ENCODE measurements at places on chromosomes 5 and 9.
A peak's percentile ranks its signal among the peaks of the same experiment; 100 is the strongest.

DNA sequence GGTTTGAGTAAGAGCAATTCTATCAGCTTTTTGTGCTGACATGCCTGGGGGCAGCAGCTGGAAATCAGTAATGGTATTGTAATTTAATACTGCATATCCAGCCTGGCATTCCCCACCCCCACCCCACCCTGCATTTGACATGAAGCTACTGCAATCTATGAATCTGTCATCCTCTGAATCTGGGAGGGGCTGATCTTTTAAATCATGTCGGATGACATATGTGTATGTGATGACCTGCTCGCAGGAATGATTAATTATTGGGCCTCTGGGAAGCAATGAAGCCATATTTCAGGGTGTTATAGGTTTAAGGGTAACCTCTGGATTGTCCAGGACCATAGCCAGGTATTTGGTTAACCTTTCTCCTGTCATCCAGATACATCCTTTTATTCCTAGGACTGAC, 64.6 kb upstream of the RASGRF2 start:
- DNase-seq, result no peak

- no peak for DNase-seq
These were observed 351.5 kb downstream of the GADD45G start for GRCh38 chr9:89956331-89956730.

DNA sequence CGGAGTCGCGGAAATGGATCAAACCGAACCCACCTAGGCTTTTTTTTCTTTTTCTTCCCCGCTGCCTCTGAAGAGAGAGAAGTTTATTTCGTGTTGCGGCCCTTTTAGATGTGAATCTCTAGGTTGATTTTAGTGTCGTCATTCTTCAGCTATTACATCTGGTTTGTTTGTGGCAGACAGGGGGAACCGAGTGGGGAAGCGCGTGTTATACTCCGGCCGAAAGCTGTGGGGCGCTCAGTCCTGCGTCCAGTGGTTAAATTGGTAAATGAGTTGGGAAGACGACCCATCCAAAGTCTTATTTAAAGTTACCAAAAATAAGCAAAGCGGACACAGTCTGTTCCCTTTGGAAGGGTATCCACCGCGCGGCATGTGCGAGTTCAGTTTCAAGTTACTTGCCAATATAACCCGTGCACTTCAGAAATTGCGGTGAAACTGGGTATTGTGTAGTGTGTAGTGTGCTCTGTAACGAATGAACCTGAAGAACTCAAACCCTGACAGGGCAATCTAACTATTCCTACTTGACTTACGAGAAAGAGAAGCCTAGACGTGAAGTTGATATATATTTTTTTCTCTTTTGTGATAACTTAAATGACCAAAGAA, 1.3 kb downstream of the MAN2A1 start:
- peak; percentile 91 for DNase-seq

DNA sequence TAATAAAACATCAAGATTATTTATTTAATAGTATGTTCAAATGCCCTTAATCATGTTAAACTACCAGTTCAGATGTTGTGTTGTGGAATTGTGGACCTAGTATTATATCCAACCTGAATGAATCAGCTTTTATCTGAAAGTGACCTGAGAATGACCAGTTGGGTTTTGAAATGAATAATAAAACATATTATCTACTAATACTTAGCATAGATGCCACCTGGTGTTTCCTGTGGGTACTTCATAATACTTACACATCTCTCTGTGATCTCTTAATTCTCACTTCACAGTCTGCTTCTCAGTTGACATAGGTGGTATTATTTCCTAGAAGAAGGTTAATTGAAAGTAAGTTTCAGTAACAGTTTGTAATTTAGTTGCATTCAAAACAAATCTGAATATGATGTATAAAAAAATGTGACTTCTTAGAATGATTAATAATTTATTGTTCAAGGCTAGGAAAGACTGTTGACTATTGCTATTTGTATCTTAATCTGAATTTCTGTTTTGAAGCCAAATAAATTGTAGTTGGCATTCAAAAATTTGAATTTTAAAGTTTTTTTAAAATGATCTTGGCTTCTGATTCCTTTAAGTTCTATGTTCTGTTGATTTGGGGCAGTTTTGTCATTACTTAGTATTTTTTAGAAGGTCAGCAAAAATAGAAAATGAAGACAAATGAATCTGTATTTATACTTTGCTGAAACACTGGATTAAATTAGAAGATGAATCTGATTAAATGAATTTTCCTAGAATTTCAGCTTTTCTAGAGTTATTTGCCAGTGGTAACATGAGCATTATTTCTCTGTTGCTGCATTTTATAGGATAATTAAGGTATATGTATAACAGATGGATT, 48.2 kb downstream of the KIF2A start:
- DNase-seq, result peak; percentile 73

GRCh38 chr5:79111960-79112702, 522 bp downstream of the BHMT start:
- DNase-seq, result no peak

GRCh38 chr9:116502746-116503145, 184.4 kb upstream of the TRIM32 start:
- no peak for DNase-seq

GRCh38 chr5:54932789-54933188, 52.6 kb downstream of the ESM1 start:
- no peak for DNase-seq

- no peak for DNase-seq
These were observed 257.6 kb downstream of the SEMA5A start for GRCh38 chr5:9288234-9288633.

DNA sequence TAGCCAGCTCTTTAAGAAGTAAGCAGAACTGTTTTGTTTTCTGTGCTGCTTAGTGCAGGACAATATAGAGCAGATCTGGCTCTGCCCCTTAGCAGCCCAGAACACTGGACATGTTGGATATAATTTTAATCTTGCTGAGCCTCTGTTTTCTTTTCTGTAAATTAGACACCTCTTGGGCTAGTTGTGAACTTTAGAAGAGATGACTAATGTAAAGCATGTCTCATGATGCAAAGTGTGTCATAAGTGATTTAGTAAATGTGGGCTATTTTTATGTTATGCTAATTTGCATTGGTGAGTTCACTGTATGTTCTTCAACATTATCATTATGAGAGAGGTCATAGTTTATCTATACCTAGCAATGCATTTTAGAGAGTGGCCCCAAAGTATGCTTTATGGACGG, 156.1 kb upstream of the ADAMTSL1 start:
- no peak for DNase-seq

DNA sequence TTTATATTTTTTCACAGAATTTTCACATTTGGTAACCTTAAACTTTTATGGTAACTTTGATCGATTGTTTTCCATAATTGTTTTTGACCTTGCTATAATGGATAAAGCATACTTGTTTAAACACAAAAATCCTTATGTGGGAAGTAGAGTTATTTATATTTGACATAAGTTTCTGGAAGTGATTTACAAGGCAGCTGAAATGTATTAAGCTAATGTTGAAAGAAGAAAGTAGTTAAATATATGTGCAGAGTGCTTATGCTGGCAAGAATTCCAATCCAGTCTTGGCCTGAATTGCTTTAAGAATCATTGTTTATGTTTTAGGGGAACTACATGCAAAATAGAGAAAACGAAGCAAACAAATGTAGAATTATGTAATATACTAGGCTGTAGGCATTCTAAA, 763.6 kb downstream of the TAF11L14 start:
- no peak for DNase-seq

GRCh38 chr5:67050125-67050524, 146.5 kb downstream of the CD180 start:
- no peak for DNase-seq

- DNase-seq, result no peak
These were observed 345.7 kb downstream of the DRD1 start for GRCh38 chr5:175098301-175098700.

GRCh38 chr9:28317745-28318144, 744.5 kb upstream of the C9orf72 start:
- no peak for DNase-seq

DNA sequence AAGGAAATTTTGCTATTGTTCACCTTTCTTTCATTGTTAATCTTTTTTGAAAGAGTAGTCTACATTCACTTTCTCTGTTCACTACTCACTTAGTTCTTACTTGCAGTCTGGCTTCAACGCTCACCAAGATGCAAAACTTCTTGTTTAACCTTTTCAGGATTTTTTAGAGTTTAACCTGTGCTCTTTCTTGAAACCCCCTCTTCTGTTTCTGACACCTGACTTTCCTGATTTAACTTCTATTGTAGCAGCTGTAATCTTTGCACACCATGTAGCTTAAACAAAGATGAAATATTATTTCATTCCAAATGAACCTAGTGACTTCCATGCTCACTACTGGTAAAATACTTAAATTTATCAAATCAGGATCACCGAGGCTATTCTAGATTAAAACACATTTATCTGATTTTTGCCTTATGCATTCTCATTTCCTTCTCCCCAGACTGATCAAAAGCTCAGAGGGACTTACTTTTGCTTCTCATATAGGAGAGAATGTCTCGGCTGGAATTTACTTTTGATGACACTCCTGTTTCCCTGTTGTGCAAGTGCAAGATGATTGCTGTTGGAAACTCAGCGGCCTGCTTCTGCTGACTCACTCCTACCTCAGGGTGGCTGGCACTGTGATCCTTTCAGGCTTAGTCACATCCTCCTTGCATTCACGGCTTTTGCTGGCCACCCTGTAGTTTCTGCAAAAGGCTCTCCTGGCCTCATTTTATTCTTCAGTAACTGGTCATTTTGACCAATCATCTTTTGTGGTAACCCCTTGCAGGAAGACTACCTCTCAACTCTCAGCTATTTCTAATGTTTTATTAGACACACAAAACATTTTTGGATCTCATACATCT, 109.3 kb upstream of the IFNE start:
- DNase-seq, result peak; percentile 100

- no peak for DNase-seq
These were observed 19.9 kb upstream of the LPAR1 start for GRCh38 chr9:111058166-111058565.

DNA sequence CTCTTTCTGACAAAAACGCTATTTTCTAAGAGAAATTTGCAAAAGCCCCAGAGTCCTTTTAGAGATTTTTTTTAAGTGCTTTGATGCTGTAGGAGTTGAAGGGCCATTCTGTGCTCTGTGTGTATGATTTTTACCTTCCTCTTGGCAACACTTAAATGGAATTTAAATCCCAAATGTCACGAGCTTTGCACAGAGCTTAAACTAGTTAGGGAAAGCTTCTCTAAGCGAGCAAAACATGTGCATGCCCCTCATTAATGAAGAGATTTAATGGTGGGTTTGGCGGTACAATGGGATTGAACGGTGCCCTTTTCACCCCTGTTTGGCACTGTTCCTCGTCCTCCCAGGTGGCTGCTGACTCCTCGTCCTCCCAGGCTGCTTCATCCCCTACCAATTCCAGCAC, 220.7 kb downstream of the DRD1 start:
- no peak for DNase-seq

DNA sequence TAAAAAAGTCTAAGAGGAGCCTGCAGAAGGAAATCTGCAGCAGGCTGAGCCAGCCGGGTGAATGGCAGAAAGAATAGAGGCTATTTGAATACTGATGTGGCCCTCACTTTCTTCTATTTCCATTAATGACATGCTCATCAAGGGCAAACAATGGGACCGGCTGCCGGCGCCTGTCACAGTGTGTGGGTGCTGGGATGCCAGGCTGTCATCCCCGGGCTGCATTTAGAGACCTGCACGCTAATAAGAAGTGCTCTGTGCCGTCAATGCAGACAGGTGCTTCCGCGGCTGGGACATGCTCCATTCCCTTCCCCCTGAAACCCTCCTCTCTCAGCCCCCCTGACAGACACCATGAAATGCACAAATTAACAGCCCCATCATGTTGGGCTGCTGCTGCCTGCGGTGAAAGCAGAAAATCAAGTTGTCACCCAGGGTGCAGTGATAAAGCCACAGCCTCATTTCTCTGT, 217.7 kb upstream of the TBCA start:
- no peak for DNase-seq

DNA sequence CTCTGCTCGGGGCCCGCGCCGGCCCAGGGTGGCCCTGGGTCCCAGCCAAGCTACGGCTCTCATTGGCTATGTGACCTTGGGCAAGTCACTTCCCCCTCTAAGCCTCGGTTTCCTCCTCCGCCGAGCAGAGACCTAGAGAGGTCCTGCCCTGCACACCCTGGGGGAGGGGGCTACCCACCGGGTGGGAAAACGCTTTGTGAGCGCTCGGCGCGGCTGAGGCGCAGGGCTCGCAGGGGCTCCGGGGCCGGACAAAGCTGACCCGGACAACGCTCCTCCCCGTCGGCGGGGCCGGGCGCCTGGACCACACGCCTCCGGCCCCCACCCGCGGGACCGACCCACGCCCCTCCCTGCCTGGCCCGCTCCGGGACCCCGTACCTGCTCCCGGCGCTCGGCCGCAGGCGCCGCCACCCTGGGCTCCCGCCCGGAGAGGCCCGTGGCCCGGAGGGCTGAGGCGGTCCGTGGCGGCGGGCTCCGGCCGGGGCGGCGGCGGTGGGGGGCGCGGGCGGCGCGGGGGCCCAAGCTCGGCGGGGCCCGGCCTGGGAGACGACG, 85.7 kb upstream of the MELK start:
- peak; percentile 24 for DNase-seq

DNA sequence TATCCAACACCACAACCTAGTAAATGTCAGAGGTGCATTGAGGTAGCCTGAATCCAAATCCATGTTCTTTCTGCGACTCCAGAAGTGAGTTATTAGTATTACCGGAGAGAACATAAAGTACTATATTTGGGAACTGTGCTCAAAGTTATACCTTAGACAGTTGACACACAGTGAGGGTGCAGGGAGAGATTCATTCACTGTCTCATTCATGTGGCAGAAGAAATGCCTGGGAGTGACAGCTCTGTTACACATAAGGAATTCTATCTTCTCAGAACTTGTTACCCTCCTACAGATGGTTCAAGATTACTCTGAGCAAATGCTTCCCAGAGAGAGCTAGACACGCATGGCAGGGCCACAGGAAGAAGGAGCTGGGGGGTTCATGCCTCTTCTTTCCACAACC, 103.0 kb downstream of the ATP10B start:
- no peak for DNase-seq

- peak; percentile 65 for DNase-seq
These were observed 144.2 kb downstream of the MLLT3 start for GRCh38 chr9:20477940-20478620.

DNA sequence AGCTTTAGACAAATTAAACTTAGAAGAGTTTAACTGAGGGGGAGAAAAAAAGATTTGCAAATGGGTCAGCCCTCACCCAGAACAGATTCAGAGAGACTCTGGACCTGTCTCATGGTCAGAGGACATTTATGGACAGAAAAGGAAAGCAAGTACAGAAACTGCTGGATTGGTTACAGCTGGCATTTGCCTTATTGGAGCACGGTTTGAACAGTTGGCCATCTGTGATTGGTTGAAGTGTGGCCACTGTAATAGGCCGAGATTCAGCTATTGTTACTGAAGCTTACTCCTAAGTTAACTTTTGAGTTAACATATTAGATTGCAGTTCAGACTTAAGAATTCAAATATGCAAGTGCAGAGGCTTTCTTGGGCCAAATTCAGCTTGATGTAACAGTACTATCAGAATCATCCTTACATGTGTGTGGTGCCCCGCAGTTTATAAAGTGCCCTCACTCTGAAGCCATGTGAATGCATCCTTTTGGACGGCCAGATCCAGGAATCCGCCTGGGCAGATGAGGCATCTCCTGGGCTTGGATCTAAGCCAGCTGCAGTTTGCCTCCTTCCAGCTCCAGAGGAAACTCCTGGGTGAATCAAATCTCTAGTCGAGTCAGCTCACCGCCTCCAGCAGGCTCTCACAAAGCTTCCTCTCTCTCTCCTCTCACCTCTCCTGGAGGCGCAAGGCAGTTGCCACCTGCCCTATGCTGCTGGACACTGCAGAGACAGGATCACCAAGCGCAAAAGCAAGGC, 165.2 kb downstream of the ADAMTS12 start:
- DNase-seq, result peak; percentile 41

Data from iris pigment epithelial cell (primary cell).